ENCODE measurements at places on chromosomes 2 and 18. TPM values are rescaled to one million over a fixed set of nuclear protein-coding genes. Genes with fewer than 3 reads are reported as not detected.
A peak's percentile ranks its signal among the peaks of the same experiment; 100 is the strongest.

- DNase-seq, result no peak
- H3K36me3 ChIP-seq, result no peaks in the 10 kb centered on the region
- H3K27me3 ChIP-seq, result no peaks in the 10 kb centered on the region
- no peak overlapping the region for H3K27ac ChIP-seq
- H3K4me1 ChIP-seq, result no peaks in the 10 kb centered on the region
- no peak overlapping the region for H3K4me3 ChIP-seq
Observed at GRCh38 chr18:52829876-52830405, 489.9 kb downstream of the DCC start.

GRCh38 chr2:105732955-105733607 lies 11.6 kb upstream of the NCK2 start:
- H3K36me3 ChIP-seq, result no peaks in the 10 kb centered on the region
- no peak overlapping the region for H3K4me3 ChIP-seq
- H3K27me3 ChIP-seq, result peaks cover 6% of the 10 kb centered on the region
- no peak for DNase-seq

- H3K4me1 ChIP-seq, result peaks cover 31% of the 10 kb centered on the region
- no peaks in the 10 kb centered on the region for H3K27me3 ChIP-seq
- DNase-seq, result no peak
Observed at GRCh38 chr2:10575609-10576280, 114.0 kb downstream of the NOL10 start.

DNA sequence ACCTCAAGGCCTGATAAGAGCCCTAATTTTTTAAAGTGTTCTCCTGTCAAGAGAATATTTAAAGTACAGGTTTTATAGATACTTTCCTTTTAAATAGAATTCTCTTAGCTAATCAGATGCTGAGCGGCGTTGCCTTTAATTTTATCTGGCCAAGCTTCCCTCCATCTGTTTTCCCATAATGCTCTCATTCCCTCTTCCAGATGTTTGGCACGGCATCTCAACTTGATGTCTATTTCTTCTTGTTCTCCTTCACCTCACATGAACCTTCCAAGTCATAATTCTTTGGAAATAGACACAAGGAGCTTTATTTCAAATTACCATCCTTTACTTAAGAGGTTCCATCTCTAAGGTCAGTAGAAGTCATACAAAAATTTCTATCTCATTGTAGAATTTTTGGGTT lies 76.1 kb upstream of the CPO start:
- H3K27me3 ChIP-seq, result peaks cover 6% of the 10 kb centered on the region
- peaks cover 23% of the 10 kb centered on the region for H3K4me1 ChIP-seq
- no peak overlapping the region for H3K27ac ChIP-seq
- DNase-seq, result no peak
- peaks cover 3% of the 10 kb centered on the region for H3K36me3 ChIP-seq

GRCh38 chr2:233387225-233387624 lies 32.9 kb downstream of the DGKD start:
- no peak overlapping the region for H3K27ac ChIP-seq
- no peak for DNase-seq
- no peaks in the 10 kb centered on the region for H3K27me3 ChIP-seq
- peaks cover 41% of the 10 kb centered on the region for H3K4me1 ChIP-seq

DNA sequence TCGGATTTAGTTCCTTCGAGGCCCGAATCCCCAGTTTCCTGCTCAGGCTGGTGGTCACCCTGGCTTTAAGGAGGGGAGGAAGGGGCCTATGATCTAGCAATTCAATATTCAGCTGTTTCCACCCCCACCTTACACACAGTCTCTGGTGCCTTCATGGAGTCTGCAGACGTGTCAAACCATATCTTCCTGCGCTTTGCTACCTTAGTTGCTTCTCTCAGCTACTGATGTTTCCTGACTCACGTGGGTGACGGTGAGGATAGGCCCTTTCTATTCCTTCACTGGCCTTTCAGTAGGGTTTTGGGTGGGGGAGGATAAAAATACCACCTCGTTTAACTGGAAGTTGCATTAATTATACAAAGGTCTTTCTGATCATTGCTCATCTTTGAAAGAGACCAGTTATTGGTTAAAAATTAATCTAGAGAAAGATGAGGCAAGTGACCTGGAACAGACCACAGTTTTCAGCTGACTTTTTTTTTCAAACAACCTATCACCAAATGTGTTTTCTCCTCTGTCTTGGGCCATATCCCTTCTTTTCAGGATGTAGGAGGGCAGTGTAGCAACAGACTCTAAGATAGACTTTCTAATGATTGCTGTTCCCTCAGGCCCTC lies 49.7 kb downstream of the SH2D6 start:
- H3K4me1 ChIP-seq, result no peaks in the 10 kb centered on the region
- H3K27ac ChIP-seq, result no peak overlapping the region
- no peak for DNase-seq

Gene SCYGR1
- total RNA-seq, result not detected

DNA sequence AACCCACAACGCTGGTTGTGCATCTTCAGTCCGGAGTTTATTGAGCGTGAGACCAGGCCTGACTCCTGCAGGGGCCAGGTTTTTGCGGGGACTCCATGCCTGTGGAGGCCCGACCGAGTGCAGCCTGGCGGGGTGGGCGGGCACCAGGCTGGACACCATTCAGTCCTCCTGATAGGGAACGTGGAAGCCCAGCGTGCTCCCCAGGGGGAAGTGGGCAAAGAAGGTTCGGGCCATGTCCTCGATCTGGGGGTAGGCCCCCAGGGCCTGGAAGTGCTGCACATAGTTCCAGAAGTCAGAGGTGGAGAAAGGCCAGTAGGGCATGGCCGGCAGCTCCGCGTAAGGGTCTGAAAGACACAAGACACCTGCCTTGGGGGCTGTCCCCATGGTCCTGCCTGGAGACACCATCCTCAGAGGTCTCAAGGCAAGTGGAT lies 1.4 kb downstream of the OTOS start:
- no peak overlapping the region for H3K27ac ChIP-seq
- no peak for DNase-seq
- H3K4me1 ChIP-seq, result peaks cover 24% of the 10 kb centered on the region
- H3K4me3 ChIP-seq, result no peak overlapping the region
- no peaks in the 10 kb centered on the region for H3K36me3 ChIP-seq
- peaks cover 9% of the 10 kb centered on the region for H3K27me3 ChIP-seq

DNA sequence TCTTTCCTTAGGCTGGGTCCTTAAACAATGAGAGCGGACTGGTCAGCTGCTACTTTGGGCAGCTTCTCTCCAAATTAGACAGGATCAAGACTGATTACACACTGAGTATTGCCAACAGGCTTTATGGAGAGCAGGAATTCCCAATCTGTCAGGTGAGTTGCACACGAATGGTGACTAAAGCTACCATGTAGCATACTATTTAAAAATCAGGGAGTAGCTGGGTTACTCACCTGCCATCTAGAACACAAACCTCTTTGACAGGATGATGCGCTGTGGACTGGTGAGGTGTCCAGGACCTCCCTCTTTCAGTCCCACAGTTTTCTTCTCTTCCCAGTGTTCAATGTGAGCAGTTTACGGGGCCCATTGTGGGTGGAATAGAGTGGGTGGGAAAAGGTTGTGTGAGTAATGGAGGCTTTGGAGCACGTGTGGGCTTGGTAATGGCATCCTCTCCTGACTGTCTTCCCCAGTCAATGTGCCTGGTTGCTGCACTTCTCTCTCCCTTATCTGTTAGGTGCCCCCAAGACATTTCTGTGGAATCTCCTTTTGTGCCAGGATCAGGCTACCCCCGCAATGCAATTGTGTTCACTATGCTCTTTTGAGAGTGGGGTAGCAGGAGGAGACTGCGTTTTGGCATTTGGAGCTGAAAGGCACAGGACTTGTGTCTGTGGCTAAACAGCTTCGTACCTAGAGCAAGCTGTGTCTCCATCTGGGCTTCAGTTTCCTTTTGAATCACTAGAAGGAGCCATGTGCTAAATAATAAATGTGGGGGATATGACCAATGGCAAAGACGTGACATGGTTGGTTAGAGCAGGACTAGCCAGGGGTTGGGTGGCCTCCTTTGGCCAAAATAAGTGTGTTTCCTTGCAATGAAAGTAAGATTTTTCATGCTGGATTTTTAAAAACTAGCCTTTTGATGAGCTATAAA lies 17.7 kb downstream of the SERPINB12 start:
- H3K36me3 ChIP-seq, result no peaks in the 10 kb centered on the region
- no peaks in the 10 kb centered on the region for H3K4me1 ChIP-seq
- DNase-seq, result no peak
- no peak overlapping the region for H3K27ac ChIP-seq
- H3K27me3 ChIP-seq, result peaks cover 5% of the 10 kb centered on the region

DNA sequence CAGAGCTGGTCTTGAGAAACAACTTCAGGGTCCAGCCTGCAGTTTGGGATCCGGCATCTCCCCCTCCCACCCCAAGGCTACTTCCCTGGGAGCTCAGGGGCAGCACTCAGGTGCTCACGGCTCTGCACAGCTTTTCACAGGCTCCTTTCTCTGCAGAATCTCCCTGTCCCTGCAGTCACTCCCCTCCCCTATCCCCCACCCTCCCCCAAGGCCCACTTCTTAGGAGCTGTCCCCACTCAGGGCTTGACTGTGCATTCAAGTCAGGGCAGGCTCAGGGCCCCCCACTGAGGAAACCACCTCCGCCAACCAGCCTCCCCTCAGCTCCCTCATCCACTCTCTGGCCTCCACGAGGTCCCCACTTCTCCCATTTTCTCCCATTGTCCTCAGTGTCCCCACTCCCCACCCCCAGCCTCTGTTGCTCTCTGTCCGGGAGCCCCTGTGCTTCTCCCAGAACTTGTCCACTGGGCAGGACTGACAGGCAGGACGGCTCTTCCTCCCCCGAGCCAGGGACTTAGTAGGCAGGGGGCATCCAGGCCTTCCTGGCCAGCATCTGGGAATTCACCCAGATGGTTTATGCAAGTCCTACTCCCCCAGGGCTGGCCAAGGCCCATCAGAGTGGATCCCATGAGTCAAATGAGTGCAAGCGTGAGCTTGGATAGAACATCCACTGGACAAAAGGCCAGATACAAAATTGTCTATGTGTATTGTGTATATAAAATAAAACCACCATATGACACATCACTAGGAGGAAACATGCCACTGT lies 7.6 kb downstream of the NMUR1 start:
- H3K4me3 ChIP-seq, result no peak overlapping the region
- H3K27ac ChIP-seq, result no peak overlapping the region
- H3K27me3 ChIP-seq, result peaks cover 14% of the 10 kb centered on the region
- H3K4me1 ChIP-seq, result peaks cover 22% of the 10 kb centered on the region
- H3K36me3 ChIP-seq, result no peaks in the 10 kb centered on the region
- no peak for DNase-seq

GRCh38 chr2:239536186-239536585 lies 135.4 kb upstream of the HDAC4 start:
- H3K27ac ChIP-seq, result no peak overlapping the region
- no peak overlapping the region for H3K4me3 ChIP-seq
- peaks cover 13% of the 10 kb centered on the region for H3K27me3 ChIP-seq
- no peaks in the 10 kb centered on the region for H3K36me3 ChIP-seq
- H3K4me1 ChIP-seq, result no peaks in the 10 kb centered on the region

GRCh38 chr2:241225545-241225944 lies 37.1 kb downstream of the ANO7 start:
- H3K27me3 ChIP-seq, result no peaks in the 10 kb centered on the region
- no peaks in the 10 kb centered on the region for H3K4me1 ChIP-seq
- DNase-seq, result no peak
- H3K4me3 ChIP-seq, result no peak overlapping the region
- H3K27ac ChIP-seq, result no peak overlapping the region

DNA sequence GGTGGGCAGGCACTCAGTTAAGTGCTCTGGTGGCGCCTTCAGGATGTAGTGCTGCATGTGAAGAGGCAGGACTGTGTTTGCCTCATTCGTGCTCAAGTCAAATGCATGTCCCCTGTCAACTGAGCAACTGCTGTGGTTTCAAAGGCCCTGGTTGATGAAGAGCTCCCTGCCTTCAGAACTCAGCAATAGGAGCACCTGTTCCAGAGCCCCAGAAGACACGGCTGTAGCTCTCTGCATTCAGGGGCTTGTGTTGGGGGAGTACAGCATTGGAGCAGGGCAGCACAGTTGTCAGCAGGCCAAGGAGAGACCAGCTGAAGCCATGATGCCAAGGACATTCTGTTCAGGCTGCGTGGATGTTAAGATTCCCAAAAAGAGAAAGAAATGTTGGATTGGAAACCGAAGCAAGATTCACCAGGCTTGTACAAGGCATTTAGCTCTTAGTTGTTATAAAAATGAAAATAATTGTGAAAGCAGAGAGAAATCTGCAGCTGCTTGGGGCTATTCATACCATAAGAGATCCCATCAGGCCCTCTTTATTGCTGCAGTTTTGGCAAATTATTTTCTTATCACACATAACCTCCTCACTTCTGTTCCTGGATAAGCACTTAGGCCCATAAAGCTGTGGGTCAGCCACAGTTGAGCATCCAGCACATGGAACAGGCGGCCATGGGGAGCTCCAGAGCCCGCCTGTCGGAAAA lies 252.4 kb upstream of the ZNF521 start:
- no peaks in the 10 kb centered on the region for H3K36me3 ChIP-seq
- no peaks in the 10 kb centered on the region for H3K4me1 ChIP-seq
- no peaks in the 10 kb centered on the region for H3K27me3 ChIP-seq
- no peak overlapping the region for H3K27ac ChIP-seq
- no peak for DNase-seq

GRCh38 chr18:45034179-45034578 lies 353.5 kb downstream of the SETBP1 start:
- no peak overlapping the region for H3K4me3 ChIP-seq
- peaks cover 1% of the 10 kb centered on the region for H3K36me3 ChIP-seq
- no peaks in the 10 kb centered on the region for H3K27me3 ChIP-seq
- no peak overlapping the region for H3K27ac ChIP-seq
- no peaks in the 10 kb centered on the region for H3K4me1 ChIP-seq

DNA sequence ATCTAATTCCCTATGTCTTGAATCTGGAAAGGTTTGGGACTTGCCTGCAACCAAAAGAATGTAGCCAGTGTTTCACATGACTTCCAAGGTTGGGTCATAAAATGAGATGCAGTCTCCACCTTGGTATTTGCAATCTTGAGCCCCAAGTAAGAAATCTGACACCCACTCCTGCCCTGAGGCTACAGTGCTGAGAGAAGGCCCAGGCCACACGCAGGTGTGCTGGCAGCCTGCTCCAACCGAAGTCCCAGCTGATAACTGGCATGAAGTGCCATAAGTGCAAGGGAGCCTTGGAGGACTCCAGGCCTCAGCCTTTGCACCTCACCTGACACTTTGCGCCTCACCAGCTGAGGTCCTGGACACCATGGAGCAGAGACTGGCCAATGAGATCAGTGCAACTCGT lies 182.7 kb downstream of the ANAPC1 start:
- H3K4me3 ChIP-seq, result no peak overlapping the region
- H3K27ac ChIP-seq, result peak overlapping the region; percentile 50
- H3K4me1 ChIP-seq, result peaks cover 80% of the 10 kb centered on the region
- no peak for DNase-seq

GRCh38 chr2:19695706-19696105 lies 206.1 kb downstream of the TTC32 start:
- no peak overlapping the region for H3K27ac ChIP-seq
- H3K4me3 ChIP-seq, result no peak overlapping the region
- H3K4me1 ChIP-seq, result no peaks in the 10 kb centered on the region

Gene GYPC
- 130 TPM for total RNA-seq

Gene CTAGE1
- total RNA-seq, result not detected

Gene CTNNA2
- not detected for total RNA-seq
